ENCODE measurements at places on chromosomes 5 and 9.

DNA sequence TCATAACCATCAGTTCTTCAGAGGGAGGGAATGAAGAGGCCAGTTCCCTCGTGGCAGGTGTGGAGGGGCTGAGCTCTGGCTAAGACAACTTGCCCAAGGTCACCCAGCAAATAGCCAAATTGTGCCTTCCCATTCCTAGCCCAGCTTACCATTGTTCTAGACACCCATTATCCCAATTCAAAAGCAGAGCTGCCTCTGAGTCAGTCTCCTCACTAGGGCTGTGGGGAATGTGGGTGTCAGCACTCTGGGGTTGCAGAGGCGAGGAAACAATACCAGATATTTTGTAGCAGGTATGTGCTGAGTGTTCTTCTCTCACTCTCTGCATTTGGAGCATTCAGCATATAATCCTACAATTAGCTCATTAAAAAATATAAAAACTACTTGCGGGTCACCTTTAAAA, 270.8 kb downstream of the PSAT1 start:
- no peak for DNase-seq

- no peak for DNase-seq
Measured at GRCh38 chr9:127283917-127284497, 19.4 kb downstream of the GARNL3 start.

DNA sequence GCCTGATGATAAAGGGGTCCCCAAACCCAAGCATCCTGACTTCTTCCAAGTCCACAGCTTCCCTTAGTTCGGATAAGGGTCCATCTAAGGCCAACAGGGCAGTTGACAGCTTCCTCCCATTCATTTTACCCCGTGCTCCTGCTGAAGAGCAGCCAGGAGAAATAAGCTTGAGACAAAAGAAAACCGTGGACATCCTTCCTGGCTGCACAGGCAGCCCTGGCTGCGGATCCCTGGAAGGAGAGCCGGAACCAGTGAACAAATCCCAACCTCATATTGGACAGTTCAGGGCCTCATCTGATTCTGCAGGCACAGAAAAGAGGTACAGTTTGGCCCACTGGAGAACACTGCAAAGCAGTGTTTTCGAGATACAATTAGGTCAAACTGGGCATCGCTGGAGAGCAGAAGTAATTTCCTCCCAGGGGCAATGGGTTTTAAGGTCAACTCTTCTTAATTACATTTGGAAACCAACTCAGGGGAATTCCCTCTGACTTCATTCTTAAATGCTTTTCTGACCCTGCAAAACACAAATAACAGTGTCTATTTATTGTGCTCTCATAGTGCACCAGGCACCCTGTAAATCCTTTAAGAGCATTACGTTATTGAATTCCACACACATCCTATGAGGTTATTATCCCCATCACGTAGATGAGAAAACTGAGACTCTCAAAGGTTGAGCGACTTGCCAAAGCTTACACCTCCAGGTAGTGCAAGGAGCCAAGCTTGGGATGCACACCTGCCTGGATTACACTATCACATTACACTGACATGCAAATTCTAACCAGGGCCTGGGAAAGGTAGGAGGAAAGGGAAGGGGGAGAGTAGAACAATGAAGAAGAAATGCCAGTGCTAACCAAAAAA, 21.2 kb downstream of the ADAM19 start:
- DNase-seq, result no peak

DNA sequence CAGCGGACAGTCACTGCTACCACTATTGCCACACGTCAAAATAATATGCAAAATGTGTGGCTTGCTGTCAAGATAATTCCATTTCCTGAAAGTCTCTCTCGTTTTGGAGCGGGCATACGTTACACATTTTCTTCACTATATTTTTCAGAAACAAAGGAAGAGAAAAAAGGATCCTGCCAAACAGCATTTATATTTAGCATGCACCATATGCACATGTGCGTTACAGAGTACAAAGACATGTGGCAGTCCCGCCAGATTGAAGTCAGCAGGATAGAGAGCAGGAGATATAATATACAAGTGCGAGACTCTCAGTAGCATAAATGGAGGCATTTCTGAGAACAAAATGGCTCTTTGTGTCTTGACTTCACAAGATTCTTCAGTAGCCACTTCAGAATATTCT, 221.6 kb upstream of the KIF2A start:
- no peak for DNase-seq

DNA sequence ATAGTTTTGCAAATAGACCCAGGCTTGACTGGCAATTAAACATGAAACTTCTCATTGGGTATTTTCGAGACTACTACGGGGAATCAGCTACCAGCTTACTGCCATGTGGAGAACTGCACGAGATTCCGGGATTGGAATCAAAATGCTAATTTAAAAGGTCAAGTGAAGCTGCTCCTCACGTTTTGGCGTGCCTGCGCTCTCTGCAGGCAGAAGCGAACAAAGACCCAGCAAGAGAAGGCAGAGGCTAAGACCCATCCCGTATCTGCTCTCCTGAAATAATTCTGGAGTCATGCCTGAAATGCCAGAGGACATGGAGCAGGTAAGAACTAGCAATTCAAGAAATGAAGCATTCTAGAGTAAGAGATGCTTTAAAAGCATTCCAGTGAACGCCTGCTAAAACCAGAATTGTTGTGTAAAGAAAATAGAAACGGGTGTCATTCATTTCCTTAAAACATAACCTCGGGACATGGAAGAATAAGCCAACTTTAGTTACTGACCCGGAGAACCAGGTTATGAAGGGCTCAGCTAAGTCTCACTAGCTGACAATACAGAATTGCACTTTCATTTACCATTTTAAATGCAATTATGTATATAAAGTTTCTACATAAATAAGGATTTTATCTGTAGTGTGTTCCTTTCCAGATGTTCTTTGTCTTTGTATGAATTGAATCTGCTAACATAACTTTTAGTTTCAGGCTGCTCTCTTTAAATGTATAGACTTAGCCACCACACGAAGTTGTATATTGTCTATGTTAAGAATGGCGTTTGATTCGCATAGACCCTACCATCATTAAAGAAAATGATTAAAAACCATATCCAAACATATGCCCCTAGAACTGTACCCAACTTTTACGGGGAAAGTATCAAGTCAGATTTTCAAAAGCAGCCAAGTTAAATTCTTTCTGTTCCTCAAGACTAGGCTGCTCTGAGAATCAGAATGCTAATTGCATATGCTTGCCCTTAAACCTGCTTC, 2.0 kb upstream of the MAT2B start:
- no peak for DNase-seq

DNA sequence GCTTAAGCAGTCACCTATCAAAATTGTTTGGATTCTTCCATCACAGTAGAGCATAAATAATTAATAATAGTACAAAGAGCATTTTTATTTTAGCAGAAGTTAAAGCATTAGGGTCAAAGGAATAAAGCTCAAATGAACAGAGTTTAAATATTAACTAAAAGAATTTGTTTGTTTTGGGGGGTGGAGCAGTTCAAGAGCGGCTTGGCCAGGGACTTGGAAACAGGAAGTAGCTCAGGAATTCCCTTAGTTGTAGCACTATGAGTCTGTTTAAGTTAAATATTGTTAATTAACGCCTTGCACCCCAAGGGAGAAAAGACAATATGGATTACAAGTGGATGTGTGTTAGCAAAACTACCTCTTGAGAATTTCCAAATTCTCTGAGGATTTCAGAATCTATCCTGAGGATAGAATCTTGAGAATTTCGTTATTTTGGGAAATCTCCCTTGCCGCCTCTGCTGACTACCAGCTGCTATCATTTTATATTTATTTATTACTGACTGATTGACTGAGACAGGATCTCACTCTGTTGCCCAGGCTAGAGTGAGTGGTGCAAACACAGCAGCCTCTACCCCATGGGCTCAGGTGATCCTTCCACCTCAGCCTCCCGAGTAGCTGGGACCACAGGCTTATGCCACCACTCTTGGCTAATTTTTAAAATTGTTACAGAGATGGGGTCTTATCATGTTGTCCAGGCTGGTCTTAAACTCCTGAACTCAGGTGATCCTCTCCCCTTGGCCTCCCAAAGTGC, 96.7 kb upstream of the CHD1 start:
- no peak for DNase-seq

DNA sequence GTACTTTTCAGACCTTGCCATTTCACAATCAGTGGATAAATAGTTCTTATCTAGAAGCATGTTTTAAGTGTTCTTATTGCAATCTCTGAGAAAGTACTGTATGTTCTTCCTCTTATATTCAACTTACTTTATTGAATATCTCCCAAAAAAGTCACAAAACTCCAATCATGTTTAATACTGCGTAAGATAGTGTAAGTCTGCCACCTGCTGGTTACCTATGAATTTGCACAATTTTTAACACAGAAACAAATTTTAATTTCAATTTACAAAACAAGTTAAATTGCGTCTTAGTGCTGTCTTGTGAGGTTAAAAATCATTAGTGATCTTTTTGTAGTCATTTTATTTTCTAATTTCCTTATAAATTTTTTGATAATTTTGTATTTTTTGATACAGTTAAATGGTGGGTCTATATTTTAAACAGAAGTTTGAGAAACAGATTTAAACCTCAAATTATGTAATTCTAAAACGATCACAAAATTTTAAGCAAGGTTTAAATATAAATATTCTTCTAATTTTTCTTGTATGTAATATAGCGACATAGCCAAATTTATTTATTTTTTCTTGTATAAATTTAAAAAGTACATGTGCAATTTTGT, 115.8 kb downstream of the EMB start:
- no peak for DNase-seq

- no peak for DNase-seq
Measured at GRCh38 chr5:39009280-39009679, 64.9 kb downstream of the RICTOR start.

- DNase-seq, result no peak
Measured at GRCh38 chr5:177116631-177117373, 16.8 kb upstream of the NSD1 start.

DNA sequence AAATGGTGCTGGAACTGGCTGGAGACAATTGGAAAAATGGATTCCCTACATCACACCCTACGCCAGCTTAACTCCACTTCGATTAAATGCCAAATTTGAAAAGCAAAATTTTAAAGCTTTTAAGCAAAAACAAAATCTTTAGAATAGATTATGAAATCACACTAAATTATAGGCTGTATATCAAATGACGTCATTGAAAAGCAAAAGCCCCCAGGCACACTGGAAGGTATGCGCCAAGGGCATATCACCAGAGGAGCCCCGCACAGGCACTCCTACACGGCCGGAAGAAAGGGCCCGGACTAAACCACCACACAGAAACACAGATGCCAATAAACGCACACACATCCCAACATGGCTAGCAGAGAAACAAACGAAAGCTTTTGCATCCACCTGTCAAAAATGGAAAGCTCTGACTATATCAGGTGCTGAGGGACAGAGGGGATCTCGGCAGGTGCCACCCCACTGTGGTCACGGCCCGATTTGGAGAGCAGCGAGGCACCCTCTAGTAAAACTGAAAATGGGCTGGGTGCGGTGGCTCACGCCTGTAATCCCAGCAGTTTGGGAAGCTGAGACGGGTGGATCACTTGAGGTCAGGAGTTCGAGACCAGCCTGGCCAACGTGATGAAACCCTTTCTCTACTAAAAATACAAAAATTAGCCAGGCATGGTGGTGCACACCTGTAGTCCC, 17.0 kb upstream of the MXD3 start:
- no peak for DNase-seq

DNA sequence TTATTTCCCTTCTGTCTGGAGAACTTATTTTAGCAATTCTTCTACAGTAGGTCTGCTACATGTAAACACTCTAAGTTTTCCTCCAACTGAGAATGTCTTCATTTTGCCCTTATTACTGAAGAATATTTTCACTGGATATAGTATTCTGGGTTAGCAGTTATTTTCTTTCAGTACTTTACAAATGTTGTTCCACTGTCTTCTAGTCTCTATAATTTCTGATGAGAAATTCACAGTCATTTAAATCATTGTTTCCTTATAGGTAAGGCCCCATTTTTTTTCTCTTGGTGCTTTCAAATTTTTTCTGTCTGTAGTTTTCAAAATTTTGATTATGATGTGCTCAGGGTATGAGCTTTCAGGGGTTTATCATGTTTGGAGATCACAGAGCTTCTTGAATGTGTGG, 30.8 kb downstream of the MGAT1 start:
- DNase-seq, result no peak

DNA sequence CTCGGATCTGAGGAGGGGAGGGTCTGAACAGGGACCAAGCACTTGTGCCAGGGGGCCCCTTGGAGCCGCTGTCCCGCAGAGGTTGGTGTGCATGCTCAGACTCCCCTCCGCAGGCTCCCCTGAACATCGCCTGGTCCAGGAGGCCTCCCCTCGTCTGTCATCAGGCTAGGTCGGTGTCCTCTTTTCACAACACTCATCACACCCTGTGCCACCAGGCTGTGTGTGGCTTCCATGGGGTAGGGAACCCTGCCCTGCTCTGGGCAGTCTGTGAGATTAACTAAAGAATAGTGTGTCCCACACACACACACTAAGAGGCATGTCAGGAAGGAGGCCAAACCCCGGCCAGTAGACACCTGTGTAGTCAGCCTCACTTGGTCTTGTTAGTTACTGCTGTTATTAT, 119.3 kb downstream of the C5orf15 start:
- no peak for DNase-seq

DNA sequence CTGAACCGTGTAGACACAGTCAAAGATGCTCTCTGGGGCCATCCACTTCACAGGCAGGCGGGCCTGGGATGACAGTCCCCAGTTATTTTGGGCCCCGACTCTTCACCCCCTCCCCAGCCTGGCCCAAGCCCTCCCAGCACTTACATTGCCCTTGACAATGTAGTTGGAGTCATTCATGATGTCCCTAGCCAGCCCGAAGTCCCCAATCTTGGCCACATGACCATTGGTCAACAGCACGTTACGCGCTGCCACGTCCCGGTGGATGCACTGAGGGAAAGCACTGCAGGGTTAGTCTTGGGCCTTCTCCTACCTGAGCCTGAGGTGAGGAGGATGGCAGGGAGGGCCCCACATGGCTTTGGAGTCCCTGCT, 30.3 kb downstream of the CSF1R start:
- no peak for DNase-seq
